ENCODE measurements at places on chromosomes 2 and 18.
A peak's percentile ranks its signal among the peaks of the same experiment; 100 is the strongest.

DNA sequence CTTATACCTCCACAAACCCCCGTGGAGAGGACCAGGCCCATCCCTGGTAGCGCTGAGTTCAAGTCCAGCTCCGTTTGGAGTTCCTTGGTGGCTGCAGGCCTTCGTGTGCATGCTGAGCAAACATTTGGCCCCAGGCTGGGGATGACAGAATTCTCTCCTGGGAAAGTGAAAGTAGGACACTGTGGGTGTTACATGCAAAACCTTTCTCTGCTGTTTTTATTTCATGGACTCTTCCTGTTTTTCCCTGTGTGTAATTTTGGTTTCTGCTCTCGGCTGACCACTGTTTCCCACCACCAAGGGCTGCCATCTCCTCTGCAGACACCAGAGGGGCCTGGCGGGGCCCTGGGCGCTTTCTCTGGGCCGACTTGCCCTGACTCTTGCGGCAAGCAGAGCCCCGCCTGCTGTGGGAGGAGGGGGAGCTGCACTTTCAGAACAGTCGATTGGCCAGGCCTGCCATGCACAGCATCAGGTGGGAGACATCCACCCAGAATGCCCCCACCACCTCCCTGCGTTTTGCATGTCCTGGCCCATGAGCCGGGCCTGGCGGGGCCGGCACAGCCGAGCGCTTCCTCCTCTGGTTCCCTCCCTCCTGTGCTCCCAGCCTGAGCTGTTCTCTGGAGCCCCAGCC, 102.4 kb downstream of the CABLES1 start:
- DNase-seq, result peak; percentile 86

DNA sequence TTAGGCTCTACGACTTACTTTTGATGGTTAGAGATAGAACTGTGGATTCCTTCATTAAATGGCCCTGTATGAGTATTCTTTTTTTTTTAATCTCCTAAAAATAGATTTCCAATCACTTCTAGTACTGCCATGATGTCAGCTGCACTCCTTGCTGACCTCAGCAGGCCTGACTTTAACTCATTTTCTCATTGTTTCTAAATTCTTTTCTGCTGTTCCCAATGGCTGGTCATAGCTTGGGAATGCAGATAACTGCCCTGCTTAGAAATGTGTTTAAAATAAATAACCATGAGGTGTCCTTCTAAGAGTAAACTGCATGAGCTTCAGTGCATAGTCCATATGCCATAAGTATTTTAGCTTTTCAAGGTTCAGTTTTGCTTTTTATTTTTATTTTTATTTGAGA, 15.7 kb downstream of the CCDC85A start:
- no peak for DNase-seq

DNA sequence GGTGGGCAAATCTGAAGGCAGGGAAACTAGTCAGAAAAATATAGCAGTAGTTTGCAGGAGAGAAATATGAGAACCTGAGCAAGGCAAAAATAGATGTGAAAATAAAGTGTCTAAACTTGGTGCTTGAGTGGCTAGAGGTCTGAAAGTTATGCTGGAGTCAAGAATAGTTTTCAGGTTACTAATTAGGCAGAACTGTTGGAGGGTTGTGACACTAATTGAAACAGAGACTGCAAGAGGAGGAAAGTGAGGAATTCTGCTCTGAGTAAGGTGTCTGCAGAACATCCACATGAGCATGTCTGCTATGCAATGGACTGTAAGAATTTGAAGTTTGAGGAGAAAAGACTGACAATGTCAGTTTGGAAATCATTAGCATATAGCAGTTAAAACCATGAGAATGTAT, 444.0 kb upstream of the LRRTM1 start:
- no peak for DNase-seq

DNA sequence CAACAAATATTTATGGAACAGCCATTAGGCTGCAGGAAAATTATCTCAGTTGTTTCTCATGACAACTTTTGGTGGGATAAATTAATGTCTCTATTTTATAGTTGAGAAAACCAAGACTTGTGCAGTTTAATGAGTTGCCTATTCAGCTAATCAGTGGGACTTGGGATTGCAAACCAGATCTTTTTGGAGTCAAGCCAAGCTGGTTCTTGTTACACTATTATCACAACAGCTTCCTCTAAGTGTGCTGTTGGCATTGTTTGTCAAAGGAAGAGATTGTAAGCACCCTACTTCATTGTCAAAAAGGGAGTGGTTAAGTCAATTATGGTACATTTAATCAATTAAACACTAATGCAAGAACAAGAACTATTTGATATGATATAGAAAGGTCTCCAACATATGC, 119.2 kb downstream of the PAX3 start:
- DNase-seq, result no peak

GRCh38 chr18:65990944-65991708, 240.3 kb downstream of the CDH7 start:
- DNase-seq, result no peak

DNA sequence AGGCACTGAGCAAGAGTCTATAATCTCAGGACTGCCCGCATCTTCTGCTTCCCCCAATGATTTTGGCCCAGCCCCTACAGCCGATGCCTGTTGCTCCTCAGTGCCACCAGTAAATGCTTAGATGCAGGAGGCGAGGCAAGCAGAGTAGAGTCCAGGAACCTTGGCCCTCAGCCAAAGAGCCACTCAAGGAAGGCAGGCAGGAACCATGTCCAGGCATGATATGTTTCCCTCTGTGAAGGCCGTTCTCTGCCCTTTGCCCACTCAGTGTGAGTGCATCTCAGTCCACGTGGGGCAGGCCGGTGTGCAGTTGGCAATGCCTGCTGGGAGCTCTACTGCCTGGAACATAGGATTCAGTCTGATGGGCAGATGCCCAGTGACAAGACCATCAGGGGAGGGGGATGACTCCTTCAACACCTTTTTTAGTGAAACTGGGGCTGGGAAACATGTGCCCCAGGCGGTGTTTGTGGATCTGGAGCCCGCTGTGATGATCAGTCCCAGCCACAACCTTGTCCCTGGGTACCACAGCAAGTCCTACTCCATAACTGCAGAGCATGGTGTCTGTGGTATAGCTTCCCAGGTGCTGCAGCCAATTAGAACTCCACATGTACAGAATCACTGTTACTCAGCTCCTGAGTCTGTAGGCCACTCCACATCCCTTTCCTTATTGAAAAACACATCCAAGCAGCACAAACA, 9.7 kb upstream of the DNAJB2 start:
- DNase-seq, result peak; percentile 77
